ENCODE measurements at places on chromosomes 1 and 21.

GRCh38 chr1:173827611-173828010 is 2.9 kb upstream of the CENPL start:
- DNase-seq = no peak

- no peak for DNase-seq
Measured at GRCh38 chr1:30837653-30838052, 70.9 kb downstream of the SDC3 start.

- DNase-seq = no peak
Measured at GRCh38 chr1:24894002-24894401, 36.1 kb downstream of the RUNX3 start.

DNA sequence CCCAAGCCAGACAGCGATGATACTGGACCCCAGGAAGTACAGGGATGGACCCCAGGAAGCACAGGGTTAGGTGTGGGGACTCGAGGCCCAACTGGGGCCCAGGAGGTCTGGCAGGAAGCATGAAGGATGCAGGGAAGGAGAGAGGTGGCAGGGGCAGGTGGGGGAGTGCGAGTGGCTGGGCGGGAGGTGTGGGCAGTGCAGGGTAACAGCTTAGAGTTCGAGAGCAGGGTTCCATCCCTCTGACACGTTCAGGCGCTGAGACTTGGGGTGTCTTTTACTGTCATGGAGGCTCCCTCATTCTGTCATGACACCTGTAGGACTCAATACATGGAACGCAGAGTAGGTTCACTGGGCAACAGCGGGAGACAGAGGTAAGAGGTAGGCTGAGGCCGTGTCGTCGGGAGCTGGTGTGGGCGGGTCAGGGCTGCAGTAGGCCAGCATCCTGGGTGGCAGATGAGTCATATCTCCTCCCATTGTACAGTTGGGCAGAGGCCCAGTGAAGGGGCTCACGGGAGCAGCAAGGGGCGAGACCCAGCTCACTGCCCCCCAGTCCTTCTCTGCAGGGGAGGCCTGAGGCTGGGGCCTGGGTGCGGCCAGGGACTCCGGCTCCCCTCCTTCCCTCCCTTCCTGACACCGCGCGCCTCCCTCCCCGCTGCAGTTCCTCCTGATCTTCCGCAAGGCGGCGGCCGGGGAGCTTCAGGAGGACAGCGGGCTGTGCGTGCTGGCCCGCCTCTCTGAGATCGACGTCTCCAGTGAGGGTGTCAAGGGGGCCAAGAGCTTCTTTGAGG is 11.6 kb upstream of the CTRC start:
- DNase-seq = no peak

- no peak for DNase-seq
Measured at GRCh38 chr1:107934578-107934977, 30.4 kb downstream of the VAV3 start.

GRCh38 chr1:156863631-156864030 is 3.0 kb downstream of the NTRK1 start:
- no peak for DNase-seq

DNA sequence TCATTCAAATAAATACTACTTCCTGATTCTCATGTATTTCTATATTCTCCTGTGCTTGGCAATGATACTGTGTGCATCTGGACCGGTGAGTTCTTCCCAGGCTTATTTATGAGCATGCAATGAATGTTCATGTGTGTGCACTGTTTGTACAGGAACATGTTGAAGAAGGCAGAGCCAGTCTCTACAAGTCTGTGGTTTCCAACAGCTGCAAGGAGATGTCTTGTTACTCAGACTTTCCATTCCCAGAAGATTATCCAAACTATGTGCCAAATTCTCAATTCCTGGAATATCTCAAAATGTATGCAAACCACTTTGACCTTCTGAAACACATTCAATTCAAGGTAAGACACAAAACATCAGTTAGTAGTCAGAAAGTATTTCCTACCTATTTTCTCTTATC is 19.1 kb downstream of the FMO1 start:
- no peak for DNase-seq

GRCh38 chr1:159214149-159214760 is 9.6 kb downstream of the ACKR1 start:
- DNase-seq = no peak

DNA sequence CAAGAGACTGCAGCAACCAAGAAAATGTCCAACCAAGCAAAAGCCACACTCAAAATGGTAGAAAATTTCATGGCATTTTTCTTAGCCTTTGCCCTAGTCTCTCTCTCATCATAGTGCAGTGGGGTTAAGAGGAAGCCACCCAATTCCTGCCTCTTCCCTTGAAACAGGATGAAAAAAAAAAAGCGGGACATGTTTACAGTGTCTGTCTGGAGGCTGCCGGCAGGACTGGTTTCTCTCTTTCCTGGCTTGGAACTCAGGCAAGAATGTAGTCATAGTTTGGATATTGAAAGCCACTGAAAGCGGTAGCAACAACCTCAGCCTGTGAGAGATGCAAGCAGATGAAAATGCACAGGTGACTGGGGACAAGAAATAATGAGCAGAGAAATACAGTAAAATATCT is 13.3 kb upstream of the TNFSF18 start:
- no peak for DNase-seq

- DNase-seq = no peak
Measured at GRCh38 chr1:169326261-169326955, 41.2 kb downstream of the NME7 start.

DNA sequence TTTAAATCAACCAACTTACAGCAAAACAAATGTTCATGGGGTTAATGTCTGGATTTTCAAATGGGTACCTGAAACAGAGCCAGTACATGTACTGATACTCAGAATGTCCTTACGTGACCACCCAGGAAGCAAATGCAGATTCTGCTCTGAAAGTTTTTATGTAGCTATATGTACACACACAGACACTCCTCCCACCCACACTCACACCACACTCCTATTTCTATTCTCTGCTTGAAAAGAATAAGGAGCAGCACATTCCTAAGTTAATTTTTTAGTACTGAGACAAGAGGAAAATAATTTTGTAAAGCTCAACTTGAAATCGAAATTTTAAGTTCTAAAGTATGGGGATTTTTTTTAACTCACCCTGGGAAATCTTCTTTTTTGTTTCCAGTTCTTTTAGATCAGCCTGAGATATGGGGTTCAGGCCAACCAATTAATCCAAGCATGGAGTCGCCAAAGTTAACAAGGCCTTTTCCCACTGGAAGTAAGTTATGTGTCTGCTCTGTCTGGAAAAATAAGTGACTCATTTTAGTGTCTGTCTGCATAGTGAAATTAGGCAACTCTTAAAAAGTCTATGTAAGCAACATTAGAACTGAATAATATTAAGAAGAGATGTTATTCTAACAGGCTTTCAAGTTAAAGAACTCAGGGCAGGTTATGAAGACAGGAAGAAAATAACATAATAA is 75.5 kb upstream of the DYNLT5 start:
- DNase-seq = no peak

- DNase-seq = no peak
Measured at GRCh38 chr1:66003690-66004089, 211.0 kb downstream of the PDE4B start.

All from activated CD4-positive, CD25-positive, alpha-beta regulatory T cell treated with anti-CD3 and anti-CD28 coated beads, Interleukin-2, amount 50 U/mL, for 16 hours (primary cell).